ENCODE measurements at places on chromosomes 6 and 20.

GRCh38 chr6:39956936-39957335 lies 22.7 kb upstream of the MOCS1 start:
- no peak for DNase-seq

DNA sequence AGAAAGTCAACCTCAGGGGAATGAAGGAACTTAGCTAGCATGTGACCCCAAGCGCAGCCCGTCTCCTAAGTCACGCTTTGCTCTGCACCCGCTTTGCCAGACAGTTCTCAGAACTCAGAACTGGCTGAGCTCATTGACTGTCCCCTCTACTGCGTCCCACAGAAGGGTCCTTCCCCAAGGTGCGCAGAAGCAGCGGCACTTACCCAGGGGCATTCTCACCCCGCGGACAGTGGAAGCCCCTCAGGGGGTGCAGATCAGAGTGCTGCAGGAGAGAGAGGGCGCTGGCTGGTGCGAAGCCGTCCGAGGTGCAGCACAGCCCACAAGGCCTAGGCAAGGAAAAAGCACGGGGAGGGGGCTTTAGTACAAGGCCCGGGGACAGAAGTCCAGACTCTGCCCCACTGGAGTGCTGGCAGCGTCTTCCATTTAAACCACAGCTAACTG lies 807 bp downstream of the SNHG17 start:
- peak; percentile 30 for DNase-seq

- DNase-seq = no peak
These were observed 10.1 kb downstream of the SLC22A2 start for GRCh38 chr6:160248538-160248937.

DNA sequence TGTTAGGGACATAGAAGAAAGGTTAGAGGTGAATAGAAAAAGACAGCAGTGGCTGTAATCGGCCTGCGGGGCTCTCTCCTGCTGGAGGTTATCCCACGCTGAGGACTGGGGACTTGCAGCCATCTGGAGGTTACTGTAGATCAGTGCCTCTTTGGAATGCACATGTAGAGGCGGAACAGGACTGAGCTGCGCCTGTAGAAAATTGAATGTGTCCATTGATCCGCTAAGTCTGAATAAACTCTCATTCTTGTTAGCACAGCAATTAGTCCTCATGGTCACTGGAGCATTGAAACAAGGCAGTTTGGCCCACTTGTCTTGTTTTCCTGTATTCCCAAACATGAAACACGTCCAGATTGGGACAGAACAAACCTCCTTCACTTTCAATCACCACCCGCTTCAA lies 46.3 kb upstream of the F13A1 start:
- no peak for DNase-seq

GRCh38 chr20:50138120-50138478 lies 15.4 kb downstream of the PEDS1 start:
- no peak for DNase-seq

DNA sequence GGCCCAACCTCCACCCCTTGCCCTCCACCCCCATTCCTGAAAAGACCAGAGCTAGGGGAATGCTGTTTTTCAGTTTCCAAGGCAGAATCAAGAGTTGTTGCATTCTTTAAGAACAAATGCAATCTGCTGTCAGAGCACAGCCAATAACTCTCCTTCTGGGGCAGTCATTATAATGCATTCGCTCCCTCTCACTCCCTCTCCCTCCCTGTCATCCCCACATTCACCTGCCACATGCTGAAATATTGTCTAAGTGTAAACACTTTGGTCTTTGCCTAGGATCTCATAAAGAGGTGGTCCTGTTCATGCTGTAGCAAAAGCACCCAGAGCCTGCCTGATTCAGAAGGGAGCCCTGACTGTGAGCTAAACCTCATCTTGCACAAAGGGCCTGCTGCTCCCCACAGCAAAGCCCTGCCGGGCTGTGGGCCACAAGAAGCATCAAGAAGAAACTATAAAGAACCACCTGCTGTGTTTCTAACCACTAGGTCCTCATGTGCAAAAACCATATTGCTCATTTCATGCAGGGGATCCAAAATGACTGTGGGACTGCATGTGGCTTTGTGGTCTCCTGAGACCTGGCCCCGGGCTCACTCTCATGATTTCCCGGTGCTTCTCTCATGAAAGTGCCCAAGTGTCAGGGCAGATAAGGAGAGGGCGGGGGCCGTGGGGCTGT lies 85.6 kb downstream of the GPR6 start:
- DNase-seq = peak; percentile 45

DNA sequence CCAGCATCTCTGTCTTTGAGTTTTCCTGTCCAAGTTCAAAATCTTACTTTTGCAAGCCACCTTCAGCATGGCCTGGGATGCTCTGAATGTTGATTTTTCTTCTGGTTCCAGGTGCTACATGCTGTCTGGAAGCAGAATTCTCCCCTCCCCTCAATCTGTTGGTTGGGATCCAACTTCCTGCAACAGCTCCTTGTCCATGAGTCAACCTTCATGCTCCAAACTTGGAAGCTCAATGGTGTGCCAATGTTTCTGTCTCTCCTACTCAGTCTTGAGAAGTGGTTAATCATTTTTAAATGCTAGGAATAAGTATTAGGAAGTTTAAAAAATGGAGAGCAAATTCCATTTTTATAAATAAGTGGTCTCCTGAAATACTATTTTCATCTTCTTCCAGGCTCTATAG lies 33.2 kb upstream of the PLEKHG1 start:
- DNase-seq = no peak

DNA sequence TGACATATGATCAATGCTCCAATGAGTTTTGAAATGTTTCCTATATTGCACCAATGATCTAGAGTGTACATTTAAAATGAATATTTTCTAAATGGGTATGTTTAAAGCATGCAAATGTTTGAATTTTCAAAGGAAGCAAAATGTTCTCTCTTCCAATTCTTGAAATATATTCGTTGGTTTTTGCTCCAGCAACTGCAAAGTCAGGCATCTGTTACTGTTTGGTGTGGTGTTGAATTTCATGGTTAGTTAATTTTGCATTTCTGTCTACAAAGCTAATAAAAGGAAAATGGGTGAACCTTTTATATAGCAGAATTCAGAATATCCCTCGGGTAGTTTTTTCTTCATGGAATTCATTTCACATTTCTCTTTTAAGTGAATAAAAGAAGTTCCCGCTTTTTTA lies 1018.3 kb downstream of the GRIK2 start:
- no peak for DNase-seq

- no peak for DNase-seq
These were observed 530.8 kb downstream of the BCKDHB start for GRCh38 chr6:80637312-80637711.

GRCh38 chr6:144497650-144498049 lies 212.5 kb downstream of the UTRN start:
- DNase-seq = no peak

GRCh38 chr6:149231778-149232177 lies 85.7 kb upstream of the TAB2 start:
- no peak for DNase-seq

- no peak for DNase-seq
These were observed 9.1 kb upstream of the ADA start for GRCh38 chr20:44660581-44660980.

GRCh38 chr6:33779895-33780294 lies 9.0 kb downstream of the LEMD2 start:
- DNase-seq = no peak

- DNase-seq = no peak
These were observed 165.0 kb downstream of the MAFB start for GRCh38 chr20:40524071-40524470.

DNA sequence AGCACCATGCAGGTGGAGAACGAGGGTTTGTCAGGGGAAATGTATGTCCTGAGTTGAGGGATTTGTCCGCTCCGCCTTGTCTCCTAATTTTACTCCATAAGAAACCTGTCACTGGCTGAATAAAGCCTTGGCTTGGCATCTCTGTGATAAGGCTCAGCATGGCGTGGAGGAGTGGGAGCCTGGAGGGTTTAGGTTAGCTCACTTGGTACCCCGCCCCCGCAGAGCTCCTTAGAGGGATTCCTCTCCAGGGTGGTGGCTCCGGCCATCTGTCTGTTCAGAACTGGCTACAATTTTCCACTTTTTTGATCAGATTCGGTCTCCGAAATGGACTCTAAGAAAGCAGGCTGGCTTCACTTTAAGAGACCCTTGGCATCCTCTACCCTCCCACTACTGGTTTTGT lies 192.2 kb upstream of the SYNDIG1 start:
- DNase-seq = no peak

- DNase-seq = no peak
These were observed 89.0 kb downstream of the NDUFAF5 start for GRCh38 chr20:13873831-13874230.

DNA sequence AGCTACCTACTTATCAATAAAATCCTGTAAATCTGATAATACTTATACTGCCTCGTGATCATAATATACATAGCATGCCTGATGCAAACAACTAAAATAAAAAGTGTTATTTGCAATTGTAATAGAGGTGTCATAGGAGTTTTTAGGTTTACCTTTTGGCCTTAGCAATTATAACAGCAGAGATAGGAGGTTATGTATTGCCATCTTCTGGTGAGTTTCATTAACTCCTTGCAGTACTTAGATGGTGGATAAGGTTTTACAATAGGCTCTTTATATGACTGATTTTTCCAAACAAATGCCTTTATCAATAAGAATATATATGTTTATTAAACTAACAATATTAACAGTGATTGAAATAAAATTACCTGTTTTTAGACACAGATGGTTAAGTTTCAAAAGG lies 27.8 kb upstream of the MYCT1 start:
- DNase-seq = no peak

- peak; percentile 48 for DNase-seq
These were observed 36.7 kb downstream of the EBF4 start for GRCh38 chr20:2729251-2729713.

DNA sequence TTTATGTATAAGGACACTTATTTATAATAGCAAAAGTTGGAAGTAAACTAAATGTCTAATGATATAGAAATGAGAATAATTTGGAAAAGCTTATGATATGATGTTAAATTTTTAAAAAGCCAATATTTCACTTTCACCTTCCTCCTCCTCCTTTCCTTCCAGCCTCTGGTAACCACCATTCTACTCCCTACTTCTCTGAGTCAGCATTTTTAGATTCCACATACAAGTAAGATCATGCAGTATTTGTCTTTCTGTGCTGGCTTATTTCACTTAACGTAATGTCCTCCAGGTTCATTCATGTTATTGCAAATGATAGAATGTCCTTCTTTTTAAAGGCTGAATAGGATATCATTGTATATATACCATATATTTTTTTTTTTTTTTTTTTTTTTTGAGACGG lies 180.2 kb downstream of the RNF144B start:
- DNase-seq = no peak

DNA sequence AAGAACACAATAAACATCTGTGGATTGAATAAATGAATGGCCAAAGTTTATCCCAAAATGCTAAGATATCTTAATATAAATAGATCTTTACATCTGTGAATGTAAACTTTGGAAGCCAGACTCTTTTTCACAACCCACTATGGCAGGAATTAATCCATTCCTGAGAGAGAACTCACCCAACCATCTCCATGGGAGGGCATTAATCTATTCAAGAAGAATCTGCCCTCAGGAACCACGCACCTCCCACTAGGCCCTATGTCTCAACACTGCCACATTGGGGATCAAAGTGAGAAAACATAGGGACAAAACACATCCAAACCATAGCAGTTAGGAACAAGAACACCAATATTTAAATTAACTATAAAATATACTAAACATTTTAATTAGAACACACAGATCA lies 3.4 kb downstream of the UBE3D start:
- no peak for DNase-seq

DNA sequence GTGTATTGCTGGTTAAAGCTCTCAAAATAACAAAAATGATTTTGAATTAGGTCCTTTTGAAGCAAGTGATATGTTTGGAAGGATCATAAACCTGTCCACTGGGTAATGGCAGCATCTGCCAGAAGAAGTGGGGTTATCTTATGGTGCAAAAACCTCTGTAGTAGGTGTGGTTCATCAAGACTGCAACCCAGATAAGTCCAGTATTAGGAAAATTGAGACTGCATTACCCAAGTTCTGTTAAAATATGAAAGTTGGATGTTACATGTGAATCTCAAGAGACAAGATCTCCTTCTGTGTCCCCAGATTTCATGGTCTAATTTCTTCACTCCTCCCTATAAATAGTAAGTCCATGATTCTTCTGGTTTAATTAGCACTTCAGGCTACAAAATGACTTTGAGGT lies 59.4 kb downstream of the RPRD1B start:
- DNase-seq = no peak

GRCh38 chr20:45413479-45413878 lies 2.5 kb upstream of the PIGT start:
- no peak for DNase-seq

- DNase-seq = no peak
These were observed 44.1 kb downstream of the RALY start for GRCh38 chr20:34037767-34038166.

DNA sequence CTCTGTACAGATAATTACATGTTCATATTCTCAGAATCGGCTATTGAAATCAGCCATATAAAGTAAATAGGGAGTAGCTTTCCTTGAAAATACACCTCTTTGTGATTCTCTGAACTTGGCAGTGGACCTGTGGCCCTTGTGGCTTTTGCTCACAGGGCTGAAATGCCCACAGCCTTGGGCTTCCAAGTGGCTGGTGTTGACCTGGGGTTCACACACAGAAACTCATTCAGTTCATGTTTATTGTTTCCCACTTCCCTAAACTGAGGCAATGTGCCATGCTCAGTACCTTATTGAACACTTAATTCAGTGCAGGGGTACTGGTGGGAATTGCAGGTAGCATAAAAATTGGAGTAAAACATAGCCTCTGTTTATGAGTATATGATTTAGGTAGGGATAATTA lies 19.1 kb upstream of the TULP4 start:
- no peak for DNase-seq

- DNase-seq = no peak
These were observed 166.4 kb upstream of the CITED2 start for GRCh38 chr6:139540894-139541293.

- no peak for DNase-seq
These were observed 95.1 kb upstream of the IYD start for GRCh38 chr6:150273457-150274309.

- DNase-seq = no peak
These were observed 454.7 kb downstream of the TFAP2B start for GRCh38 chr6:51273228-51273961.
